ENCODE measurements at places on chromosomes 12 and 14.

DNA sequence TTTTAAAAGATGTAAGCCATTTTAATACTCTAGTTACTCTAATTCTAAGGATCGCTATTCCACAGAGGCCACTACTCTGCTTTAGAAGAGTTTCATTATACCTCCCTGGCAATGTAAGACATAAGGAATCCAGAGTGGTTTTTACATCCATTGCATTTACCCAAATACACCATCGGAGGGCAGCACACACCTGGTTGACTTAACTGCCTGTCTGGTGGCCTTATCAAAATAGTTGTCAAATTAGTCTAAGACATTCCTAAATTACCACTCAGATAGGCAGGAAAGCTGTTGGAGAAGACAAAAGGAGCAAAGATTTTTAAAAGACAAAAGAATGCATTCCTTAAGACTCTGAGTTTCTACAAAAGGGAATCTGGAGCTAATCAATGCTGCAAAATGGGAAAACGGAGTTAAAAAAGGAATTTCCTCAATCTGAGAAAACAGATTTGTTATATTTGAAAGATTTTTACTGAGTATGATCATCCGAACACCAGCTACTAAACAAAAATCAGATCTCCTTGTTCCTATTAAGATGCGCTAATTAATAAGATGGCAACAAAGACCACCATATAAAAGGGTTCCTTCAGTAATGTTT, 33.8 kb upstream of the FGD4 start:
- no peak overlapping the region for H3K4me3 ChIP-seq
- H3K36me3 ChIP-seq: no peaks in the 10 kb centered on the region

GRCh38 chr14:55448141-55448614, 7.8 kb upstream of the TBPL2 start:
- H3K27me3 ChIP-seq: no peaks in the 10 kb centered on the region
- H3K36me3 ChIP-seq: no peaks in the 10 kb centered on the region
- no peak overlapping the region for H3K27ac ChIP-seq
- no peak for DNase-seq

DNA sequence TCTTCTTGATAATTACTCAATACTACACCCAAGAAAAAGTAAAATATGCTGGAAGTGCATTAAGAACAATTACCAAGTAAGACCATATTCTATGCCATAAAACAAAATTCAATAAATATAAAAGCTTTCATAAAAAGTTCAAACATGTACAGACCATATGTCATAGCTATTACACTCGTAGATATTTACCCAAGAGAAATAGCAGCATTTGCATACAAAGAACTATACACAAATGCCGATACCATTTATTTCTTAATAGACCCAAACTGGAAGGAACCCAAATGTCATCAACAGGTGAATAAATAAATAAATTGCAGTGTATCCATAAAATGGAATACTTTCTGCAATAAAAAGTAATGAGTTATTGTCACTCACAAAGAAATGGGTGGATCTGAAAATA, 78.3 kb upstream of the SLC16A7 start:
- no peak overlapping the region for H3K27ac ChIP-seq
- no peaks in the 10 kb centered on the region for H3K4me1 ChIP-seq
- no peaks in the 10 kb centered on the region for H3K27me3 ChIP-seq
- H3K4me3 ChIP-seq: no peak overlapping the region

- no peaks in the 10 kb centered on the region for H3K4me1 ChIP-seq
- H3K27me3 ChIP-seq: no peaks in the 10 kb centered on the region
- H3K4me3 ChIP-seq: no peak overlapping the region
- no peaks in the 10 kb centered on the region for H3K36me3 ChIP-seq
Observed at GRCh38 chr14:40374221-40374620, 942.0 kb upstream of the FBXO33 start.

DNA sequence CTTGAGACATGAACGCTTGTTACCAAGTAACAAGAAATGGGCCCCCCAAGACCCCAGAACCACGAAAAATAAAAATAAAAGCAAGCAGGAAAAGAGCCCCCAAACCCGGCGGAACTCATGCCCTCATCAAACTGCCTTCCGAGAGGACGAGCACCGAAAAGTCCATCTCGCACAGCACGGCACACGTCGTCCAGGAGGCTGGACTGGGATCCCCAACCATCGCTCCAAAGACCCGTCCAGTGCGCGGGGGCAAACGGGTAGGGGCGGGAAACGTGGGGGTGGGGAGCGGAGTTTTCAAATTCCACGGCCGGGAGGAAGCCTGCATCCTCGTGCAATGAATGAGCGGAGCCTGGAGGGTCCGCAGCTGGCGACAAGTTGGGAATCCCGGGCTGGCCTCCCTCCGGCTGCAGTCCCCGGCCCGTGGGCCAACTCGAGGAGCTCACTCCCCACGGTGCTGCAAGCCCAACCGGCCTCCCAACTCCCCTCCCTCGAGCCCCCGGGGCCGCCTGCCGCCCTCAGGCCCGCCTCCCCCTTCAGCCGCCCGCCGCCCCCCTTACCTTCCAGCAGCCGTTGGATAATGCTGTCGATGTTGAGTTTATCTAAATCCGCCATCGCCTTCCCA, 484 bp downstream of the PPP1CC start:
- H3K36me3 ChIP-seq: no peaks in the 10 kb centered on the region
- peak overlapping the region; percentile 73 for H3K4me3 ChIP-seq
- H3K27me3 ChIP-seq: no peaks in the 10 kb centered on the region
- H3K4me1 ChIP-seq: peaks cover 14% of the 10 kb centered on the region
- peak overlapping the region; percentile 77 for H3K27ac ChIP-seq
- DNase-seq: no peak

DNA sequence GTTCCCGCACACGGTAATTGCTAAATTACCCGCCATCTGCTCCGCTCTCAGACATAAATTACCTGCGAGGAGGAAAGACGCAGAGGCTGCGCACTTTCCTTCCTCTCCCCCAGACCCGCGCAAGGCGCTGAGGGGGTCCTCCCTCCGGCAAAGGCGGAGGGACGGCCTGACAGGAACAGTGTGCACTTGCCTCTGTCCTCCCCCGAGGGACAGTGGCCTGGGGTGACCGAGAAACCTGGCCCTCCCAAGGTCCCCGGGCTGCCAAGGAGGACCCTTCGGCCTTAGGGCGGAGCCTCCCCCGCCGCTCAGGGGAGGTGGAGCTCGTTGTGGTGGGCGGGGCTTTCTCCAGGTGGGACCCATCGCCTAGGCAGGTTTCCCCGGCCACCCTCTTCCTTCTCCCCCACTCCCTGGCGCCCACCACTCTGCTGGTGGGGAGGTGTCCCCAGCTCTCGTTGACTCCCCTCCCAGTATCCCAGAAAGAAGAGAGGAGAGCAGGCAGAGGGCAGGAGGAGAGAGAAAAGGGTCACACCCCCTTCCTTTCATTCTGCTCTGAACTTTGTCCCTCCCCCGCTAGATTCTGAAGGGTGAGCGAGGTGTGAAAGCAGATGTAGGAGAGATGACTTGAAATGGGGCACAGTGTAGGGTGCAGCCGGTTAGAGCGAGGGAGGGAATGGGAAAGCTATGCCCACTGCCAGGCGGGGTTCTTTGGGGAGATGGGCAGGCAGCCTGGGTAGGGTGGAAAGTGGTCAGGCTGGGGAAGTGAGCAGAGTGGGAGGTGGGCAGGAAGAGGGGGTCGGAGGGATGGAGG, 11.4 kb upstream of the CALCOCO1 start:
- peaks cover 26% of the 10 kb centered on the region for H3K4me1 ChIP-seq
- no peak for DNase-seq
- H3K4me3 ChIP-seq: no peak overlapping the region
- H3K36me3 ChIP-seq: no peaks in the 10 kb centered on the region

- H3K27me3 ChIP-seq: no peaks in the 10 kb centered on the region
- H3K4me3 ChIP-seq: no peak overlapping the region
- no peak overlapping the region for H3K27ac ChIP-seq
- no peaks in the 10 kb centered on the region for H3K4me1 ChIP-seq
- DNase-seq: no peak
- no peaks in the 10 kb centered on the region for H3K36me3 ChIP-seq
Observed at GRCh38 chr12:104060791-104061190, 3.5 kb upstream of the HCFC2 start.

DNA sequence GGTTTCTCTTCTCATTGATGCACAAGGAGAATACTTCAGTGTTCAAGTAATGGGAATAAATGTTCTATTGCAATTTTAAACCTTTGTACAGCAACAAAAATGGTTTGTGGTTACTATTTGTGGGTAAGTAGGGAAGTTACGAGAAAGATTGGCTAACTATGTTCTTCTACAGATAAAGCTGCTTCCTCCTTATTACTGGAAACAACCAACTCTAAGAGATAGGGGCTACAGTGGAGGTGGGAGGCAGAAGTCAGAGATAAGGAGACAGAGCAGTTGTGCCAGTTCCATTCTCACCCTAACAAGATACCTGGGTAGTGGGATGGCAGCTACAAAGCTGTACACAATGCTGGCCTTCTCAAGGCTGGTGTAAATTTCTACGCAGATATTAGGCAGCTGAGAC, 16.2 kb downstream of the NOXRED1 start:
- H3K27me3 ChIP-seq: no peaks in the 10 kb centered on the region
- no peak for DNase-seq
- H3K27ac ChIP-seq: no peak overlapping the region
- no peaks in the 10 kb centered on the region for H3K4me1 ChIP-seq
- no peak overlapping the region for H3K4me3 ChIP-seq

GRCh38 chr12:19223018-19223417, 93.5 kb downstream of the PLEKHA5 start:
- no peak for DNase-seq
- H3K4me3 ChIP-seq: no peak overlapping the region
- no peaks in the 10 kb centered on the region for H3K27me3 ChIP-seq
- no peak overlapping the region for H3K27ac ChIP-seq

DNA sequence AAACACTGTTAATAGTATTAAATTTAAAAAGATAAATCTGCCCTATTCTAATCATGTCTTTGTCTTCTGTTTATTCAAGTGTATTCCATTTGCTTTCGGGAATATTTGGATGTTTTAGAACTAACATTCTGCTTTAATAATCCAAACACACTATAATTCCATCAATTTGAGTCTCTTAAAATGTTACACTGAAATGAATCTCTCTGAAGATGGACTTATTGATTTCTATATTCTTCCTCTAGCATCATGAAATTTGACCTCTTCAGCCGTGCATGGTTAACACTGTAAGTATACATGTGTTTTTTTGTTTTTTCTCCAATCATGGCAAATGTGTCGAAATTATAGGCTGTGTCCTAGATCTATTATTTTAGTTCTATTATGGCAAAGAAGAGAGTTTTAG, 339.2 kb downstream of the ACSS3 start:
- peaks cover 8% of the 10 kb centered on the region for H3K4me1 ChIP-seq
- no peak for DNase-seq
- no peaks in the 10 kb centered on the region for H3K27me3 ChIP-seq

DNA sequence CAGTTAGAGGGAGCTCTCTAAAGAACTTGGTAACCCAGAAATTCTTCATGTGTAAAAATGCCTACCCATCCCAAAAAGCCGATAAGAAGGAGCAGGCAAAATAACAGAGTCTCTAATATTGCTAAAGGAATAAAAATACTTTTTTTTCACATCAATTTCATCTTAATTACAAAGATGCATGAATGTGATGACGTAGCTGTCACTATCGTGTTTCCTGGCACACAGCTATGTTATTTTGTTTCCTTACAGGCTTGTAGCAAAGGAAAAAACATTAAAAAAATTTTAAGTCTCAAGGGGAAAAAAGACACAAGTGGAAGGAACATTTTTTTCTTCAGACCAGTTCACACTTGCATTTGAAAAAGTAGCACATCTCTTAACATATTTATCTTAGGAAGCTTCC, 10.3 kb upstream of the LGALS3 start:
- peaks cover 42% of the 10 kb centered on the region for H3K4me1 ChIP-seq
- no peak for DNase-seq
- no peaks in the 10 kb centered on the region for H3K27me3 ChIP-seq
- no peaks in the 10 kb centered on the region for H3K36me3 ChIP-seq
- H3K27ac ChIP-seq: peak overlapping the region; percentile 40

DNA sequence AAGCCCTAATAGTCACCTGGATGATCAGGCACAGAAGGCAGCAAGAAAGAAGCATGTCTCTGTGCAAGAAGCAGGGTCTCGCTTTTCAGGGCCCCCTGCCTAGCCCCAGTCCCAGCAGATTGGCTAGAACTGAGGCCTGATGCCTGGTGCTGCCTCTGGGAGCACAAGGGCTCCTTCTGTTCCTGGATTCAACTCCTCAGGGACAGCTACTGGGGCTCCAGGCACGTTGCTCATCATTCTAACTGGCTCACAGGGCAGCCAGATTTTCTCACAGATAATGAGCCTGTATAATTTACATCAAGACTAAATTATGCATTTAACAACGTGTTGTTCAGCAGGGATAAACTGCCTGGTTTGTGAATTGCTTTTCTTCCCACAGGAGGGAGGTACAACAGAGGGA, 106.5 kb upstream of the PLXNC1 start:
- no peaks in the 10 kb centered on the region for H3K27me3 ChIP-seq
- H3K36me3 ChIP-seq: no peaks in the 10 kb centered on the region
- no peak for DNase-seq
- no peak overlapping the region for H3K27ac ChIP-seq
- no peaks in the 10 kb centered on the region for H3K4me1 ChIP-seq
- no peak overlapping the region for H3K4me3 ChIP-seq

GRCh38 chr12:28172434-28173030, 17.7 kb upstream of the CCDC91 start:
- DNase-seq: no peak
- H3K4me3 ChIP-seq: no peak overlapping the region
- H3K27ac ChIP-seq: no peak overlapping the region
- no peaks in the 10 kb centered on the region for H3K4me1 ChIP-seq
- H3K36me3 ChIP-seq: no peaks in the 10 kb centered on the region

DNA sequence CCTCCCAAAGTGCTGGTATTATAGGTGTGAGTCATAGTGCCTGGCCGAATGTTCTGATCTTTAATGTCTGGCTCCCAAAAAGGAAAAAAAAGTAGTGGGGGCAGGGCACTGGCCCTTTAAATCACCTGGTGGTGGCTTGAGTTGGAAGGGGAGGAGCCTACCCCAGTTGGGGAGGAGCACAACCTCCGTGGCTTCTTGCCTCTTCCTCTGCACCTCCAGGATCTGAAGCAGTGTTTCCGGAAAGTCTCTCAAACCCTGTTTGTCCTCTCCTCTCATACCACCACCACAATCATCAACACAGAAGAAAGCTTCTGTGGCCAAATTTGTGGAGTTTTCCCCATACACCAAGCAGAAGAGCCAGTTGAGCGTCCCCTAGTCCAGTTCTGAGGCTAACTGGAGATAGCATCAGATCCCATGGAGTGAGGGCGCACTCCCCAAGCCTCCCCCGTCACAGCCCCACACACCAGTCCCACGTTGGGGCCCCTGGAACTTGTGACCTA, 24.3 kb upstream of the RCOR1 start:
- no peak overlapping the region for H3K4me3 ChIP-seq
- no peak overlapping the region for H3K27ac ChIP-seq
- no peaks in the 10 kb centered on the region for H3K27me3 ChIP-seq
- no peaks in the 10 kb centered on the region for H3K4me1 ChIP-seq
- DNase-seq: no peak

GRCh38 chr12:52701281-52701680, 2.0 kb downstream of the KRT77 start:
- no peaks in the 10 kb centered on the region for H3K36me3 ChIP-seq
- peaks cover 33% of the 10 kb centered on the region for H3K27me3 ChIP-seq
- no peak overlapping the region for H3K4me3 ChIP-seq
- no peak for DNase-seq
- H3K27ac ChIP-seq: no peak overlapping the region

DNA sequence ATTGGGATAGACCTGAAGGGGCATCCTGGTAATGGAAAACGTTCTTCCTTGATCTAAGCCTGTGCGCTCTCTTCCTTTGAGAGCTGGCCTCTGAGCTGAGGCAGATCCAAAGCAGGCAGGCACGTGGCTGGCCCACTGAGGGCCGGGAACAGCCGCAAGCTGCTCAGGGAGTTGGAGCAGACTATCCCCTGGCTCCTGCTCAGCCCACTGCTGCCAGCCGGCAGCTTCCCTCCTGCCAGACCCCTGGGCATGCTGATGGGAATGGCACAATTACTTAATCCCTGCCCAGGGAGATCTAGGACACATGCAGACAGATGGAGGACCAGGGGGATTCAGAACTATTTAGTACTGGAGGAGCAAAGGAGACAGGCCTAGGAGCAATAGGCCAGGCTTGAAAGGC, 14.4 kb downstream of the NEUROD4 start:
- H3K4me3 ChIP-seq: no peak overlapping the region
- H3K4me1 ChIP-seq: no peaks in the 10 kb centered on the region
- H3K36me3 ChIP-seq: no peaks in the 10 kb centered on the region
- DNase-seq: no peak

Data from tibial nerve (tissue), 4 donors.